Suppressor macrophage treated with lipopolysaccharide for 4 hours (primary cell): ENCODE measurements at places on chromosomes 4 and X.

GRCh38 chr4:73661646-73662119, 41.4 kb upstream of the RASSF6 start:
- peak; percentile 79 for DNase-seq

GRCh38 chrX:139120760-139121159, 409.2 kb upstream of the FGF13 start:
- DNase-seq = no peak

DNA sequence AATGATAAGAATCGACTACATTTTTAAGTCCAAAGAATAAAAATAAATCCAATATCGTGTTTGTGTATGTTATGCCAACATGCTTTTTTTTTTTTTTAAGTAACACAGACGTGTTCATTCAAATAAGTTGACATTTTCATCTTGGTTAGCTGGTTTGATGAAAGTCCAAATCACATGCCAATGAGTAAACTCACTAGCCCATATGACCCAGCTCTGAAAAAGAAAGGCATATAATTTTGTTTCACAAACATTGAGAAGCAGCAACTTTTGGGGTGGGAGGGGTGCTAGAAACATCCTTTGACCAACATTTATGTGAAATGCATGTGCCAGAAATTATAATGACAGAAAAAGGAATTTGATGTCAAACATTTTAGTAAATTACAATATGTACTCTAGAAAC, 61.6 kb upstream of the SPP1 start:
- peak; percentile 66 for DNase-seq

- DNase-seq = peak; percentile 74
Measured at GRCh38 chr4:148834804-148835631, 392.8 kb upstream of the NR3C2 start.

- DNase-seq = no peak
Measured at GRCh38 chrX:104789784-104790183, 223.8 kb downstream of the IL1RAPL2 start.

DNA sequence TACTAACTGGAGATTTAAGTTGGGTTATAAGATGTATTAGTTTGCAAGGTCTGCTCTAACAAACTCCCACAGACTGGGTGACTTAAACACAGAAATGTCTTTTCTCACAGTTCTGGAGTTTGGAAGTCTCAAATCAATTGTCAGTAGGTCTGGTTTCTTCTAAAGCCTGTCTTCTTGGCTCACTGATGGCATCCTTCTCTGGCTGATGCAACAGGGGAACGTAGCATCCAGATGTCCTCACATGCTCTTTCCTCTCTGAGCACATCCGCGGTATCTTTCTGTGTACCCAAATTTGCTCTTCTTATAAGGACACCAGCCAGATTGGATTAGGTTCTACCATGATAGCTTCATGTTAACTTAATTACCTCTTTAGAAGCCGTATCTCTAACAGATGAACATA, 63.2 kb upstream of the BMP3 start:
- no peak for DNase-seq

DNA sequence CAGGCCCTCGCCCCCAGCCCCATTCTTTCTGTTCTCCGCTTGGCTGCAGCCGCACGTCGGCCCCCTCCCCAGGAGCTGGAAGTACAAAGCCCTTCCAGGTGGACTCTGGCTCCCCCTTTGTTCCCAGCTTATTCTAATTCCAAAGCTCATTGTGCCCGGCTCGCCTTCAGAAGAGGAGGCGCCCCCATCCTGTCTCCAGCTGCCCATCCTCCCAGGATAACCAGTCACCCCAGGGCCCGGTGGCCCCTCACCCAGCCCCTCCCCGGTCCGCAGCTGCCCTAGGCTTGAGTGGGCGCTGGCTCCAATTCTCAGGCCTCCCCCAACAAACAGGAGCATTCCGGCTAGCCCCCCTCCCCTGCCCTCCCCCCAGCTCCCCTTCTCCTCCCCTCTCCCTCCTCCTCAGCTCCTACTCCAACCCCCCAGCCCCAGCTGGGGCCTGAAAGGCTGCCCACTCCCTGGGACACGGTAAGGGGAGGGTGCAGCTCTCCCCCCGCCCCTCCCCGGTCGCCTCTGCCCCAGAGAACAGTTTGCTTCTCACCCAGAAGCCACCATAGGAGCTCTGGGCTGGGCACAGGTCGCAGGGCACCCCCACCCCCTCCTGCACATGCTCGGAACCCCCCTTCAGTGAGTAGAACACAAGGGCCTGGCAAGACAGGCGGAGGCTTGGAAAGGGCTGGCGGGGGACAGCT, 3.1 kb upstream of the SLC6A8 start:
- no peak for DNase-seq

DNA sequence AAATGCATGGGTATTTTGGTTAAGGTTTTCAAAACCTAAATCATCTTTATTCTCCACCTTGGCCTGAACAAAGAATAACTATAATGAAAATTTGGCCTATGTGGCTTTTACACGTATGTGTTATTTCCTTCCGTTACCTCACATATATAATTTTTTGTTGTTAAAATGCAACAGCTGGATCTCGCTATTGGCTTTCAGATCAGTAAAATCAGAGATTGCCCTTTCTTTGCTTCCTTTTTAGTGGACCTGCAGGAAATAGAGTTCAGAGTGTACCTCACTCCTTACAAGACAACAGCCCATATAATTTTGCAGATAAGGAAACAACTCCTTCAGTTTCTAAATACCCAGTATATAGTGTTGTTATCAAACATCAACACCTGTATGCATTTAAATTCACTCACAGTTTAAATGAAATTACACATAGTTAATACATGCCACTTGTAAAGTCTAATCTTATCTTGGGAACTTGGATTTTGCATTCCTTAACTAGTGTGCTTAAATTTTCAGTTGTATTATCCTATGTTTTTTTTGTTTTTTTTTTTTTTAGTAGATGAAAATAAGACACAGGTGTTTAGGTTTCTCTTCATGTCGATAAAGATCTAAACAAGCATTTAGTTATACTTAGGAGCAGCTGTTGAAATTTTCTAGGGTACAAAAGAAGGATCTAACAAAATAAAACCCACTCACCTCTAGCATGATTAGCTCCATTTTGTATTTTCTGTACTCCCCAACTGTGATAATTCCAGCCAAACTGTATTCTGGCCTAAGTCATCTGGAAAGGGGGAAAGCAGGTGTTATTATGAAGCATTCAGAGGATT, 96.2 kb upstream of the SPRY1 start:
- DNase-seq = no peak

- no peak for DNase-seq
Measured at GRCh38 chr4:106353786-106354185, 14.8 kb downstream of the GIMD1 start.

- DNase-seq = peak; percentile 7
Measured at GRCh38 chr4:183876268-183876934, 28.7 kb upstream of the STOX2 start.
